Small intestine (tissue), 16 donors: ENCODE measurements at places on chromosomes 2 and 18. TPM values are rescaled to one million over a fixed set of nuclear protein-coding genes. Genes with fewer than 3 reads are reported as not detected.
A peak's percentile ranks its signal among the peaks of the same experiment; 100 is the strongest.

TUBA4B gene
- polyA plus RNA-seq: 0.06 TPM

LRP1B gene
- polyA plus RNA-seq: not detected

NGEF gene
- 73.4 TPM for polyA plus RNA-seq

L3MBTL4 gene
- polyA plus RNA-seq: 2.6 TPM

RAB10 gene
- 79.3 TPM for polyA plus RNA-seq

SP140 gene
- polyA plus RNA-seq: 1.5 TPM

ADGRF3 gene
- 1.2 TPM for polyA plus RNA-seq

DNA sequence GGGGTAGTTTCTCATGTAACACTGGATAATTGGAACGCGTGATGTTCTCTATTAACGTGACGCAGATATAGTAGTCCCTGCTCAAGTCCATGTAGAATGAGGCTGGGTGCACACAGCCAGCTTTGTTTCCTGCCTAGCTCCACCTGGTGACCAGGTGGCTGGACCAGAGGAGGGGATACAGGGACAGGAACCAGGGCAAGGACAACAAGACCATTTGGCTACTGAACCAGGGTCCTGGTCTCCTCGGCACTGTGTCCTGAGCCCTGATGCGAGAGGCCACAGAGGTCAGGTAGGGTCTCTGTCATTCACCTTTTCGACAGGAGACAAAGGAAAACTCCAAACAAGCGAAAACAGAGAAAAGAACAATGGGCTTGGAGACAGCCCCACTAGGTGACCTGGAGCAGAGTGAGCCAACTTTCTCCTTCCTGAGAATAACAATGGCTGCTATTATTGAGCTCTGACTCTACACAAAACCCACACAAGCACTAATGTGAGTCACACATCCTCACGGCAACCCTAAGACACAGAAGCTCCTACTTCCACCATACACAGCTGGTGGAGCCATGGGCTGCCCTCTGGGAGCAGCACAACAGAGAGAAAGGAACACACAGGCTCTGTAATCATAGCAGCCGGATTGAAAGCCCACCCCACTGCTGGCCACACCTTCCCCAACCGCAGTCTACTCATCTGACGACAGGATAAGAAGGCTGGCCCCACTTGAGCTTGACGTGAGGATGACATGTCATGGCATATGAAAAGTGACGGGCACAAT lies 67.3 kb upstream of the TEX51 start:
- H3K4me3 ChIP-seq: no peak overlapping the region
- H3K4me1 ChIP-seq: no peaks in the 10 kb centered on the region
- H3K27ac ChIP-seq: no peak overlapping the region
- no peaks in the 10 kb centered on the region for H3K27me3 ChIP-seq
- no peaks in the 10 kb centered on the region for H3K36me3 ChIP-seq
- no peak for DNase-seq

DNA sequence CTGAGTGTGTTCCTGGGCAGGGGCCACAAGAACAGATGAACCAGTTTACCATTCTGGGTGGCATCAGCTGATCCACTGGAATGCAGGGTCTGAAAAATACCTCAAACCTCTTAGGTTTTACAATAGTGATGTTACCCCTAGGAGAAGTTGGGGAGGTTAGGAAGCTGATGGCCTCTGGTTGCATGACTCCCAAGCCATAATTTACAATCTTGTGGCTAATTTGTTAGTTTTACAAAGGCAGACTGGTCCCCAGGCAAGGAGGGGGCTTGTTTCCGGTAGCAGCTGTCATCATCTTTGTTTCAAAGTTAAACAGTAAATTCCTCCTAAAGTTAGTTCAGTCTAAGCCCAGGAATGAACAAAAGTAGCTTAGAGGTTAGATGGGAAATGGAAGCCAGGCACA lies 113.8 kb upstream of the SLC38A11 start:
- no peaks in the 10 kb centered on the region for H3K4me1 ChIP-seq
- no peaks in the 10 kb centered on the region for H3K27me3 ChIP-seq
- no peak overlapping the region for H3K4me3 ChIP-seq
- DNase-seq: no peak
- no peaks in the 10 kb centered on the region for H3K36me3 ChIP-seq
- no peak overlapping the region for H3K27ac ChIP-seq

GRCh38 chr18:74796841-74797576 lies 199.3 kb downstream of the ZNF407 start:
- no peaks in the 10 kb centered on the region for H3K4me1 ChIP-seq
- DNase-seq: no peak
- no peak overlapping the region for H3K27ac ChIP-seq
- H3K4me3 ChIP-seq: no peak overlapping the region
- H3K27me3 ChIP-seq: no peaks in the 10 kb centered on the region
- no peaks in the 10 kb centered on the region for H3K36me3 ChIP-seq

DNA sequence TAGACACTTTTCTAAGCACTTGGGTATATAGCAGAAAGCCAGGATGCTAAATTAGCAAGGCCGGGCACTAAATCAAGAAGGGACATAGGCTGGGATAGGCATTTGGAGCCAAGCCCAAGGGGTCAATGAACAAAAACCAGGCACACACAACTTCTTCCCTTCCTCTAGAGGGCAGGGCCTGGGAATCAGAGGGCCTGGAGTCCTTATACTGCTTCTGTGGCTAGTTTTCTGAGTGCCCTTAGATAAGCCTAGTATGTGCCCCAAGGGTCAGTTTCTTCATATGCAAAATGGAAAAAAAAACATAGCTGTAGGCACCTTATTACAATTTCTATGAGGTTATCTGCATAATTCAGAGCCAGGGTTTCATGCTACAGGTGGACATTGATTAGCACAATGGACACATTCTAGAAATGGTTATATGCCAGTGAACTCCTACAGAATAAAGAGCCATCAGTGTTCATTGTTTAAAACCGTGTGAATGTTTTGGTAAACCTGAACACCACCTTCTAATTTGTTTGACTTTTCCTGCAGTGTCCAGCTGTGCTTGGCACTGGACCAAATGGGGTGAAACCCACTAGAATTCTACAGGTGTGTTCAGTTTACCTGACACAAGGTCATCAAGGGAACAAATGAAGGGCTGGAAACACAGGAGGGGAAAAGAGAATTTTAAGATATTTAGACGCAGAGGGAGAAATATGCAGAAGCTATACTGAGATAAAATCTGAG lies 49.6 kb downstream of the PAX8 start:
- peaks cover 2% of the 10 kb centered on the region for H3K4me1 ChIP-seq
- H3K4me3 ChIP-seq: no peak overlapping the region
- DNase-seq: peak; percentile 54
- no peak overlapping the region for H3K27ac ChIP-seq
- no peaks in the 10 kb centered on the region for H3K27me3 ChIP-seq

DNA sequence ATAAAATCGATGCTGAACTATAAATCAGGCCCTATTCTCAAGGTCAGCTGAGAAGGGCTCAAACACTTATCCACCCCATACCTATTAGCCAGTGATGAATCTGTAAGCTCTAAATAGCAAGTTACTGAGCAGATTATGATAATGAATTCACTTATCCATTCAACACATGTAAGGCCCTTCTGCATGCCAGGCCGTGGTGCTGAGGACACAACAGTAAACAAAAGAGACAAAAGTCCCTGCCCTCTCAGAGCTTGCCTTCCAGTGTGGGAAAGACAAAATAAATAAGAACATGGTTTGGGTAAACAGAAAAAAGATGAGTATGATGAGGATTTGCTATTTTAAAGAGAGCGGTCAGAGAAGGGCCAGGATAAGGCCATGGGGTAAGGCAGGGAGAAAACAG lies 11.7 kb downstream of the TTC32 start:
- no peaks in the 10 kb centered on the region for H3K4me1 ChIP-seq
- no peak overlapping the region for H3K4me3 ChIP-seq
- DNase-seq: no peak
- no peak overlapping the region for H3K27ac ChIP-seq
- no peaks in the 10 kb centered on the region for H3K36me3 ChIP-seq

- H3K36me3 ChIP-seq: peaks cover 30% of the 10 kb centered on the region
- H3K4me3 ChIP-seq: no peak overlapping the region
- peak overlapping the region; percentile 4 for H3K27ac ChIP-seq
- H3K4me1 ChIP-seq: peaks cover 41% of the 10 kb centered on the region
- no peaks in the 10 kb centered on the region for H3K27me3 ChIP-seq
These were observed 31.8 kb downstream of the AGFG1 start for GRCh38 chr2:227503433-227504406.

DNA sequence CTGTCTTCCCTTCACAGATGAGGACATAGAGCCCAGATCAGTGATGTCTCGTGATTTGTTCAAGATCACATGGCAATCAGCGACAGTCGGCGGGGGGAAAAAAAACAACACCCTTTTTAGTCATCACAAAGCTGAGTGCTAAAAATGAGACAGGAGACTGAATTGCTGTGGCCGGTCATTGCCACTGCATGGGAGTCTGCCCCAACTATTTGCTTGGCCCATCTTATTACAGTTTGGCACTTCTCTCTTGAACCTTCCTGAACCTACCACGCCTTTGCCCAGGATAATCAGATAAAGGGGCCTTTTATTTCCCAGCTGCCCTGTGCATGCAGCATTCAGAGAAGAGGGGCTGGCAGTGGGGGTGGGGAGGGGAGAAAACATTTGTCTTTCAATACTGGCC lies 42.7 kb downstream of the SETBP1 start:
- no peak overlapping the region for H3K27ac ChIP-seq
- no peak for DNase-seq
- H3K4me3 ChIP-seq: no peak overlapping the region
- no peaks in the 10 kb centered on the region for H3K27me3 ChIP-seq
- H3K4me1 ChIP-seq: peaks cover 20% of the 10 kb centered on the region

GRCh38 chr18:77044866-77045664 lies 87.5 kb downstream of the MBP start:
- H3K4me3 ChIP-seq: no peak overlapping the region
- no peak overlapping the region for H3K27ac ChIP-seq
- H3K36me3 ChIP-seq: no peaks in the 10 kb centered on the region
- H3K4me1 ChIP-seq: no peaks in the 10 kb centered on the region

DNA sequence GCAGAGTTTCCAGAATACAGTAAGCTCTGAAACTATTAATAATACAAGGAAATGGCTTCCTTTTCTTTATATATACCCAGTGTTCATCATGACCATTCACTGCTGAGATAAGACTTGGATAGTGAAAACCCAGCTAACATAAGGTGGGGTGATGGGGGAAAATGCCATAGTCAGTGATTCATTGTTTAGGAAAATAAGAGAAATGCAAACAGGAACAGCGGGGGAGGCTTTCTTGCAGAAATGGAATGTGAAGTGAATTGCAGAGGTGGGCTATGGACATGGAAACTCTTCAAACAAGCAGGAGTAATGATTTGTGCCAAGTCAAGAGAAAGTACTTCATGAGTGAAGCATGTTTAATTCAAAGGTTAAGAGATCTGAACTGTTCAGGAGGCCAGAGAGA lies 519.4 kb downstream of the TDRD15 start:
- DNase-seq: no peak
- no peaks in the 10 kb centered on the region for H3K4me1 ChIP-seq
- H3K27ac ChIP-seq: no peak overlapping the region
- no peaks in the 10 kb centered on the region for H3K36me3 ChIP-seq

DNA sequence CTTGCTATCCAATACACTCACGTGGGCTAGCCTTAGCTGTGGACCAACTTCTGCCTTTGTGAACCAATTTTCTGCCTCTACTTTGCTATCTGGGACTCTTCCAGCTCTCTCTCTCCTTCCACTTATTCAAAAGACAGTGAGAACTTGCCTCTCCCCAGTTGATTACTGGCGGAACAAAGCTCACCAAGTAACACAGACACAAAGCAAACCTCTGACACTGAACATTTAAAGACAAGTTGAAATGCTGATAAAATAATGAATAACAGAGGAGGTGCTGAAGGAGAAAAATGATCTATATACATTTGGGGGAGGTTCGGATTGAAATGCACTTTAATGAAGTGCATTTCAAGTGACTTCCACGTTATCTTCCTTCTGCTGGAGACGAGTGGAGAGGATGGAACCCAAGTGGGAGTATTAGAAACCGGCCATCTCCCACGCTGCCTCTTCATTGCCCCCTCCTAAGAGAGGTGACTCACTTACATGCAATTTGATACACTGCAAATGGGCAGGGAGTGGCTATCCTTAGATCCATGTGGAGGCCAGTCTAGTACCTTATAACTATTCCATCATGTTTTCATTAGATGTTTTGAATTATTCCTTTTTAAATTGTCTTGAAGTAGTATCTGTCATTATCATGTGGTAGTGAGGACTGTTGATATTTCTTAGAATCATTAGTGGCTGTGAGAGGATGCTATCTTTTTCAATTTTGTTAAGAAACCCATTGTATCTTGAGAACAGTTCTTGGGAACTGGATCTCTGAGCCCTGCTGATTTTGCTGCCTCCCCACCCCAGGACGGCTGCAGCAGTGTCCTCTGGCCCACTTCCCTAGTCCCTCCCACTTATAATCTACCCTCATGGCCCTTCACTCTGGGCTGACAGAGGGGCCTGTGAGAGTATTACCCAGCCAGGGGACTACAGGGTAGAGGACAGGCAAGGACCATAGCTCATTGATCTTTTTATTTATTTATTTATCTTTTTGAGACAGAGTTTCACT lies 6.0 kb upstream of the GLI2 start:
- no peak overlapping the region for H3K4me3 ChIP-seq
- H3K27me3 ChIP-seq: peaks cover 34% of the 10 kb centered on the region
- no peak for DNase-seq
- no peak overlapping the region for H3K27ac ChIP-seq
- H3K36me3 ChIP-seq: no peaks in the 10 kb centered on the region

GRCh38 chr2:53867169-53867568 lies 7.4 kb upstream of the GPR75 start:
- no peak overlapping the region for H3K4me3 ChIP-seq
- no peaks in the 10 kb centered on the region for H3K27me3 ChIP-seq
- H3K36me3 ChIP-seq: peaks cover 8% of the 10 kb centered on the region
- DNase-seq: no peak

- H3K27me3 ChIP-seq: no peaks in the 10 kb centered on the region
- peak; percentile 99 for DNase-seq
- no peak overlapping the region for H3K4me3 ChIP-seq
- peak overlapping the region; percentile 17 for H3K27ac ChIP-seq
- H3K4me1 ChIP-seq: no peaks in the 10 kb centered on the region
- peaks cover 23% of the 10 kb centered on the region for H3K36me3 ChIP-seq
These were observed 114.5 kb downstream of the RNF144A start for GRCh38 chr2:7031547-7032245.

DNA sequence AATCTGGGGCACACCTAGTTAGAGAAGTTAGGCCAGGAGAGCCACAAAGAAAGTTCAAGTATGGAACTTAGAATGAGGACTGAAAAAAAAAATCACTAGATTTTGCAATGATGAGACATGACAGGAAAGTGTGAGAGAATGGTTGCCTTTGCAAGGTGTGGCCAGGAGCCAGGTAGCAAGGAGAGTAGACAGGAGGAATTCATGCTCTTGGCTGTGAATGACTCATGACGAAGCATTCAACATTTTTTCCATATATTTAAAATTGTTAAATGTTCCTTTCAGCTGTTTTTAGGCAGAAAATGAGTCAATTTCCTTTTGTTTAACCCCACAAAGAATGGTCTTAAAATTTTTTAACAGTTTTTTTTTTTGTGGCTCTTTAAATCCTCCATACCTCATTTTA lies 636.9 kb downstream of the PLCL1 start:
- H3K4me1 ChIP-seq: no peaks in the 10 kb centered on the region
- no peak for DNase-seq
- H3K27ac ChIP-seq: no peak overlapping the region

GRCh38 chr2:128308284-128308731 lies 10.4 kb downstream of the HS6ST1 start:
- DNase-seq: no peak
- no peaks in the 10 kb centered on the region for H3K4me1 ChIP-seq
- H3K36me3 ChIP-seq: no peaks in the 10 kb centered on the region
- H3K27me3 ChIP-seq: no peaks in the 10 kb centered on the region
- no peak overlapping the region for H3K4me3 ChIP-seq
